Kidney capillary endothelial cell (primary cell): ENCODE measurements at places on chromosomes 13 and 19.

DNA sequence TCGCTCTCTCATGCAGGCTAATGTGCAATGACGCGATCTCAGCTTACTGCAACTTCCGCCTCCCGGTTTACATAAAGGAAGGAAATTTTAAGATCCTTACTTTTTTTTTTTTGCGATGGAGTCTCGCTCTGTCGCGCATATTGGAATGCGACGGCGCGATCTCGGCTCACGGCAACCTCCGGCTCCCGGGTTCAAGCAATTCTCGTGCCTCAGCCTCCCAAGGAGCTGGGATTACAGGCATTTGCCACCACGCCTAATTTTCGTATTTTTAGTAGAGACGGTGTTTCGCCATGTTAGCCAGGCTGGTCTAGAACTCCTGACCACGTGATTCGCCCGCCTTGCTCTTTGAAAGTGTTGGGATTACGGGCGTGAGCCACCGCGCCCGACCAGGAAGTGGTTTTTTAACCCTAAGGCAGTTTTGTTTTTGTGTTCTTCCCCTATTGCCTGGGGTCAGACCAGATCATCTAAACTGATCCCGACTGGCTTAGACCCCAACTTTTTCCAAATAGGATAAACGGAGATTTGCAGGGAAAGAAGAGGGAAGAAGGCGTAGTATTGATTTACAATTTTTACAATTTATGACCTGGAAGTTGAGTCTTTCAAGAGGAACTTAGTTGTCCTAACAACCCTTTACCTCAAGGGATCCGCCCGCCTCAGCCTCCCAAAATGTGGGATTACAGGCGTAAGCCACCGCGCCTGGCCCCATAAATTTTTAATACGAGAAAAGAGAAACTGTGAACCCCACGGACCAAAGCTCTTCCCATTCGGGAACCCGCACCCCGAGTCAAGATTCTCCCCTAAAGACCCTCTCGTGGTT is 142.0 kb downstream of the ZNF737 start:
- peak; percentile 40 for DNase-seq

- no peak for DNase-seq
Observed at GRCh38 chr19:51173681-51174080, 31.6 kb downstream of the SIGLEC7 start.

DNA sequence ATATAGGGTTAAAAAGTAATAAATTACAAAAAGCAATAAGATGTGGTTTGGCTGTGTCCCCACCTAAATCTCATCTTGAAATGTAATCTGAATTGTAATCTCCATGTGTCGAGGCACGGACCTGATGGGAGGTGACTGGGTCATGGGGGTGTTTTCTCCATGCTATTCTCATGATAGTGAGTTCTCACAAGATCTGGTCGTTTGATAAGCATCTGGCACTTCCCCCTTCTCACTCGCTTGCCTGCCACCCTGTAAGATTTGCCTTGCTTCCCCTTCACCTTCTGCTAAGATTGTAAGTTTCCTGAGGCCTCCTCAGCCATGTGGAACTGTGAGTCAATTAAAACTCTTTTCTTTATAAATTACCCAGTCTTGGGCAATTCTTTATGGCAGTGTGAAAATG is 577.4 kb downstream of the TBC1D4 start:
- no peak for DNase-seq

GRCh38 chr19:6662702-6663101 is 7.3 kb downstream of the TNFSF14 start:
- DNase-seq, result no peak

DNA sequence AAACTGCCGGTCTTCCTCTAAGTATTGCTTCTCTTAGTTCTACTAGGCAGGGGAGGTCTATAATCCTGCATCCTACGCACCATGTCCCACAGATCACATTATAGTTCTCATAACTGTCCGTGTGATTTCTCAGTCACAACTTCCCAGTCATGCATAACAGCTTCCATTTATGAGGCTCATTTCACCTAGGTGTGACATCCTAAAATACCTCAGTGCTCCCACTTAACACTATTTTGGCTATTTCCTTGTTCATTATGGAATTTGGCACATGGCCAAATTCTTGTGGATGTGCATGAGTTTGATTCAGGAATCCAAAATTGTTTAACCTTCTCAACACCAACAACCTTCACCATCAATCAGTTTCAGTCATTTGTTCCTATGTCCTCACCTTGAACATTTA is 989.9 kb downstream of the OLFM4 start:
- DNase-seq, result no peak

- DNase-seq, result no peak
Observed at GRCh38 chr13:27401210-27401609, 23.2 kb upstream of the GTF3A start.

- no peak for DNase-seq
Observed at GRCh38 chr13:106517109-106517847, 18.2 kb downstream of the EFNB2 start.

GRCh38 chr19:12676928-12677327 is 4.8 kb downstream of the DHPS start:
- DNase-seq, result no peak

DNA sequence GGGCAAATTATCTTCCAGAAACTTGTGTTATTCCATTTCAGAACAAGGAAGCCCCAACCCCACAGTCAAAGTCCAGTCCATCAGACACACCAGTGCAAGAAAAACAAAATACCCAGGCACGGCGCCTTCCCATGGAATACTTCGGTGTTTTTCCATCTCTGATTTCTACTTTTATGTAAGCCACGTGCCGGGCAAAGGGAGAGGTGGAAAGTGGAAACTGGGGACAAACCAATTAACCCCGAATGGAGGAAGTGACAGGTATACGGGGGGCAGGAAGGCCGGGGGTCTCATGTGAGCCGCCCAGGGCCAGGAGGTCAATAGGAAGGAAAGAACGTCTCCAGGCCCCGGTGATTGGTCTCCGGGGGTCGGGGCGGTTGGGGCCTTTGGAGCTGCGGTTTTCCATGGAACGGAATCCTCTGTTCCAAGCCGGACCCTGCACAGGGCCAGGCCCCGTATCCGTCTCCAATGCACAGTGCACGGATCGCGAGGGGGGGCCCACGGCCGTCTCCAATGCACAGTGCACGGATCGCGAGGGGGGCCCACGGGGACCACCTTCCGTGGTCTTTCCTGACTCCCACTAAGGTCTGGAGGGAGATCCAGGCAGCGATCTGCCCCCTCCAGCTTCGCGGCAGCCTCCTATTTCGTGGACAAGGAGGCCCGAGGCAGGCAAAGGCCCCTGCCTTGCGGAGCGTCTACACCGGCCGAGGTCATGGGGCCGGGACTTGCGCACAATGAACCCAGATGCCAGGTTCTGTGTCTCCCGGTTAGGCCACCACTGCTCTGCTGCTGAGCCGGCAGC is 79.7 kb downstream of the GADD45B start:
- no peak for DNase-seq

GRCh38 chr19:6590827-6591319 is at the start of gene CD70:
CD70 (minus strand) TSS chr19:6591150; CDS start chr19:6591002, 148 bp downstream.
- DNase-seq, result no peak

DNA sequence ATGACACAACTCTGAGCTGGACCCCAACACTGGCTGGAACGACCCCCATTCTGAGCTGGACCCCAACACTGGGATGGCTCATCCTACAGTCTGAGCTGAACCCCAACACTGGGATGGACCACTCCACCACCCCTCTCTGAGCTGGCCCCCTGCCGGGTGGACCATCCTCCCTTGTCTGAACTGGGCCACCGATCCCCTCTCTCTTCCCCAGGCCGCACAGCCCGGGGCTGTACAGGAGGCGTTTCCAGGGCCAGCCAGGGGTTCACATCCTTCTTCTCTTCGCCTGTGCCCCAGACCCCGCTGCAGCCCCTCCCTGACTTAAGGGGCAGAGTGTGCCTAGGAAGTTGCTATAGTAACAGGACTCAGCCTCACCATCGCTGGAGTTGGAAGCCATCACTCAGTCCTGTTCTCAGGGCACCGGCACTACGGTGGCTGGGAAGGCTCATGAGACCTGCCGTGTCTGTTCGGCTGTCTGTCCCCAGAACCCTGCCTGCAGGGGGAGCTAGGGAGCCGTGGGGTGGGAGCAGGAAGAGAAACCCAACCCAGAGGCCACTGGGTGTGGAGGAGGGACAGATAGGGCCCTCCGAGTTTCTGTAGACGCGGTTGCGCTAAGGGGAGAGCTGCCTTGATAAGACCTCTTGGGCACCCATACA is 3.7 kb downstream of the PRKACA start:
- DNase-seq, result no peak

- DNase-seq, result no peak
Observed at GRCh38 chr19:512547-513365, 5.5 kb downstream of the TPGS1 start.

GRCh38 chr19:10686661-10687517 is 14.3 kb upstream of the QTRT1 start:
- peak; percentile 50 for DNase-seq

- DNase-seq, result no peak
Observed at GRCh38 chr19:46015687-46016425, 7.0 kb downstream of the PGLYRP1 start.

- DNase-seq, result no peak
Observed at GRCh38 chr19:3606690-3607289, at the start of gene TBXA2R. TBXA2R (minus strand) TSS chr19:3606875; CDS start chr19:3600634, 6,241 bp downstream.
